ENCODE measurements at places on chromosomes 13 and 19.

GRCh38 chr13:50708461-50708860 is 135.0 kb downstream of the DLEU7 start:
- DNase-seq = peak; percentile 70

DNA sequence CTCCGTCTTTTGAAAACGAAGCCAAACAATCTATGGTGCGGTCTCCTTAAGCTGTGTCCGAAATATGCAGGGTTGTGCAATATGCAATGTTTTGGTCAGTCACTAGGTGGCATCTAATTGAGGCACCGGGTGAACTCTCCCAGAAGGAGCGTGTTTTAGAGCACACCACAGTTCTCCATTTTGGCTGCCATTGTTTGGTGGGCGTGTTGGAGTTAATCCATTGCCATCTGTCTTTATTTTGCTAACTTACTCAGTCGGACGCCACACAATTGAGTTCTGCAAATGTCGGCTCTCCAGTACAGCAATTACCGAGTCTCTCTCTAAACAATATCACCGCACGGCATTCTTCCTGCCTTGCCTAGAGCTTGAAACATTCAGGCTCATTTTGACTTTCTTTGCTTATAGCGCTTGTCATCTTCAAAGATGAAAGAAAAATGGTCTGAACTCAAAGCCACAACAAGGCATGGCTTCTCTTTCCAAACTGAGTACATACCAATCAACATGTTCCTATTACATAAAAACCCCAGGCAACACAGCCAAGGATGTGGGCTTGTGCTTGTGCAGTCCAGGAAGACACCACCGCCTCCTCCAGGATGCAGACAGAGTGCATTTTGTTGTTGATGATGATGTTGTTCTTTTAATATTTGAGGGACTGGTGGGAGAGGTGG is 182.0 kb upstream of the SERP2 start:
- peak; percentile 80 for DNase-seq

DNA sequence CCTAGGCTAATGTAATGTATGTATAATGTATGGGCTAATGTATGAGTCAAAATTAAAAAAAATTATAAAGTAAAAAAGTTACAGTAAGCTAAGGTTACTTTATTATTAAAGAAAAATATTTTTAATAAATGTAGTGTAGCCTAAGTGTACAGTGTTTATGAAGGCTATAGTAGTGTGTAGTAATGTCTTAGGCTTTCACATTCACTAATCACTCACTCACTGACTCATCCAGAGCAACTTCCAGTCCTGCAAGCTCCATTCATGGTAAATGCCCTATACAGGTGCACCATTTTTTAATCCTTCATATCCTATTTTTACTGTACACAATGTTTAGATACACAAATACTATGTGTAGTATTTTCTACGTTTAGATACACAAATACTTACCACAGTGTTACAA is 1.8 kb upstream of the TMEM272 start:
- DNase-seq = no peak

- peak; percentile 54 for DNase-seq
These were observed 21.4 kb downstream of the NUFIP1 start for GRCh38 chr13:44967704-44968433.

- DNase-seq = no peak
These were observed 147.3 kb downstream of the SLC7A1 start for GRCh38 chr13:29448174-29448573.

GRCh38 chr13:111577956-111578605 is 257.6 kb downstream of the TEX29 start:
- DNase-seq = no peak

- peak; percentile 40 for DNase-seq
These were observed 7.9 kb upstream of the PVR start for GRCh38 chr19:44635581-44636438.

DNA sequence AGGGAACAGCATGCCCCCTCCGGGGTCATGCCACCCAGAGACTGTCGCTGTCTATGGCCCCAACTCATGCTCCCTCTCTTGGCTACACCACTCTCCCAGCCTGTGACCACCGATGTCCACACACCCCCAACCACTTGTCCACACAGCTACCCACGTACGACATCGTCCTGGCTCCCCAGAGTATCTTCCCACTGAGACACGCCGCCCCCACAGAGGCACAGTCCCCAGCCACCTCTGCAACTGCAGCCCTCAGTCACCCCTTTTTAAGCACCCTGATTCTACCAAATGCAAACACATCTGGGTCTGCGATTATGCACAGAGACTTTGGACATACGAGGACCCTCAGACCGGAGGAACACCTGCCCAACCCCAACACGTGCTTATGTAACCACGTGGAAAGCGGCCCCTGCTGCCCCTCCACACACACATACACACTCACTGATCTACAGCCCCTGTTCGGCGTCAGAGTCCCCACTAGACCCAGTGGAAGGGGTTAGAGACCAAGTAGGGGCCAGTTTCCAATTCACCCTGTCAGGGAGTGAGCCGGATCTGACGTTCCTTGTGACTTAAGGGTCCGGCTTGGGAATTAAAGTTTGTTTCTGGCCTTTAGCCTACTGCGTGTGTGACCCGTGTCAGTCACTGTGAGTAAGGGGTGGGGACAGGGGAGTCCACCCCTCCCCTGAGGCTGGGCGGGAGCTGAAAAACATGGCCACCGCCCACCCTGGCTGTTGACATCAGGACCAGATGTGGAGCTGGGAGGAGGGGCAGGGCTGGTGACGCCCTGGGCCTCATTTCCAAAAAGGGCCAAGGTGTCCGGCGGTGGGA is 11.9 kb upstream of the AXL start:
- no peak for DNase-seq

GRCh38 chr19:19877724-19878123 is 12.0 kb downstream of the ZNF253 start:
- no peak for DNase-seq

- no peak for DNase-seq
These were observed 10.9 kb upstream of the AKAP11 start for GRCh38 chr13:42260903-42261654.

DNA sequence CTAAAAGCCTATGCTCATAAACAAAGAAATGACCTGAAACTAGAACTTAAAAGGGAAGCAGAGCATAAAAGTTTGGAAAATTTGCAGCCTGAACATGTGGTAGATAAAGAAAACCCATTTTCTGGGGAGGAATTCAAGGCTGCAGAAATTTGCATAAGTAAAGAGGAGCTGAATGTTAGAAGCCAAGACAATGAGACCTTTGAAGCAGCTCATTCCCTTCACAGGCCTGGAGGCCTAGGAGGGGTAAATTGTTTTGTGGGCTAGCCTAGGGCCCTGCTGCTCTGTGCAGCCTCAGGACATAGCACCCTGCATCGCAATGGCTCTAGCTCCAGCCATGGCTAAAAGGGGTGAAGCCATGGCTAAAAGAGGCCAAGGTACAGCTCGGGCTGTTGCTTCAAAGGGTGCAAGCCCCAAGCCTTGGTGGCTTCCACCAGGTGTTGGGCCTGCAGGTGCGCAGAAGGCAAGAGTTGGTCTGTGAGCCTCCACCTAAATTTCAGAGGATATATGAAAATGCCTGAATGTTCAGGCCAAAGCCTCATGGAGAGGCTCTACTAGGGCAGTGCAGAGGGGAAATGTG is 38.3 kb downstream of the ZIC2 start:
- DNase-seq = no peak

DNA sequence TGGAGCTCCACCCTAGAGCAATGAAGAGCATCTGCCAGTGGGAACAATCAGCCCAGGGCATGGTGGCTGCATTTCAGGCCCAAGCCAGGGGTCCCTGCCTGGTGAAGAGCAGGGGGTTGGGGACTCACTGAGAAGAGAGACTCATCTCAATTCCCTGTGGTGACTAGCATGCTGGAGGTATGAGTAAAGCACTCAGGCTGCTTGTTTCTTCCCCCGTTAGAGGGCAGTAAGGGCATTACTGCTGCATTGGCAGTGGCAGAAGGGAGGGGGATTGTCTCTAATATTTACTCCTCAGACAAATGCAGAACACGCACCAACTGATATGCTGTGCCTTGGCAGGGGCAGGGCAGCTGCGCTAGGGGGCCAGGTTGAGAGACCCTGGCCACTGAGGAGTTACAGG is 329.1 kb downstream of the SLITRK5 start:
- peak; percentile 43 for DNase-seq

DNA sequence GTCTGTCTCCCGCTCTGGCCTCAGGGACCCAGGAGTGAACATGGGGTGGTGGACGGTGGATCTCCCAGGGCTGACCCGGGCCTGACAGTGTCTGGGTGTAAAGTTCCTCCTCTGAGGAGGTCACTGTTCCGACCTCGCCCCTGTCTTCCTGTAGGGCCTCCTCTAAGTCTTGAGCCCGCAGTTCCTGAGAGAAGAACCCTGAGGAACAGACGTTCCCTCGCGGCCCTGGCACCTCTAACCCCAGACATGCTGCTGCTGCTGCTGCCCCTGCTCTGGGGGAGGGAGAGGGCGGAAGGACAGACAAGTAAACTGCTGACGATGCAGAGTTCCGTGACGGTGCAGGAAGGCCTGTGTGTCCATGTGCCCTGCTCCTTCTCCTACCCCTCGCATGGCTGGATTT is at the start of gene SIGLEC9:
SIGLEC9 (plus strand) TSS at position 178 of the 400 bp plus-strand sequence; CDS start at position 247, 69 bp downstream.
- no peak for DNase-seq

DNA sequence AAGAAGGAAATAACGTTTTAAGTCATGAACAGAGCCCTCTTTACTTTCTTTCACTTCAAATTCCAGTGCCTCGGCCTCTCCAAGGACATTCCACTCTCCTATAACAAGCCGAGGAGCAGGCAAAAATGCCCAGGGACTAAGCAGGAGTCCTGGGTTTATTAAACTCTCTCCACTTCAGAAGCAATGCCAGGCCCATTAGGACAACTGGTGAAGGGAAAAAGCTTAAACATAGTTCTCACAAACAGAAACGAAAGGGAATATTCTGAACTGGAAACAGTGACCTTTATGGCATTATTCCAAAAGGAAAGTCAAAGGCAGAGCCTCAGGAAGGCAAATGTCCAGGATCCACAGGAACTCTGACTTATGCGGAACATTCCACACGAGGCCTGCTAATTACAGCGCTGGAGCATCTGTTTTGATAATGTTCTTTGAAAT is 30.9 kb upstream of the MED4 start:
- DNase-seq = peak; percentile 64

GRCh38 chr13:98556968-98557631 is 19.8 kb downstream of the STK24 start:
- DNase-seq = peak; percentile 82

GRCh38 chr13:79935121-79935520 is 405.8 kb downstream of the SPRY2 start:
- no peak for DNase-seq

GRCh38 chr13:51235756-51236490 is 13.7 kb downstream of the FAM124A start:
- no peak for DNase-seq

DNA sequence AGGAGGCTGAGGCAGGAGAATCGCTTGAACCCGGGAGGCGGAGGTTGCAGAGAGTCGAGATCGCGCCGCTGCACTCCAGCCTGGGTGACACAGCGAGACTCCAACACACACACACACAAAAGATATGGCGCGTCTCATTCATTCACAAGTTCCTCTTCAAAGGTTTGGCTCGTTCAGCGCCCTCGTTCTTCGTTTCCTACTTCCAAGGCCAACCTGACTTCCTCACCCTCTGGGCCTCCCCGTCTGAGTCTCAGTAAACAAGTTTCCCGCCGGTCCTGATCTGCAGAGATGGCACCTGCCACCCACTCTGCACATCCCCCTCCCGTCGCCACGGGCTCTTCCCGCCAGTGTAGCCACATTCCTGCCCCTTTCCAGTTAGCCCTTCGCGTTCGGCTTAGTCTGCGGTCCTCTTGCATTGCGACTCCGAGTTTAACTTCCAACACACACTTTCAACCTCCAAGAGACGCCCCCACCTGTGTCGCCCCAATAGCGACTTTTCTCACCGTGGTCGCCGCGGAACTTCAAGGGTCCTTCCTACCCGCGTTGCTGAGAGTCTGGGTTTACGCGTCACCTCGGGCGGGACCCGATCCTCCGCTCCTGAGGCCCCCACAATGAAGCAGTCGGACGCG is 1.3 kb upstream of the BSG start:
- peak; percentile 33 for DNase-seq

DNA sequence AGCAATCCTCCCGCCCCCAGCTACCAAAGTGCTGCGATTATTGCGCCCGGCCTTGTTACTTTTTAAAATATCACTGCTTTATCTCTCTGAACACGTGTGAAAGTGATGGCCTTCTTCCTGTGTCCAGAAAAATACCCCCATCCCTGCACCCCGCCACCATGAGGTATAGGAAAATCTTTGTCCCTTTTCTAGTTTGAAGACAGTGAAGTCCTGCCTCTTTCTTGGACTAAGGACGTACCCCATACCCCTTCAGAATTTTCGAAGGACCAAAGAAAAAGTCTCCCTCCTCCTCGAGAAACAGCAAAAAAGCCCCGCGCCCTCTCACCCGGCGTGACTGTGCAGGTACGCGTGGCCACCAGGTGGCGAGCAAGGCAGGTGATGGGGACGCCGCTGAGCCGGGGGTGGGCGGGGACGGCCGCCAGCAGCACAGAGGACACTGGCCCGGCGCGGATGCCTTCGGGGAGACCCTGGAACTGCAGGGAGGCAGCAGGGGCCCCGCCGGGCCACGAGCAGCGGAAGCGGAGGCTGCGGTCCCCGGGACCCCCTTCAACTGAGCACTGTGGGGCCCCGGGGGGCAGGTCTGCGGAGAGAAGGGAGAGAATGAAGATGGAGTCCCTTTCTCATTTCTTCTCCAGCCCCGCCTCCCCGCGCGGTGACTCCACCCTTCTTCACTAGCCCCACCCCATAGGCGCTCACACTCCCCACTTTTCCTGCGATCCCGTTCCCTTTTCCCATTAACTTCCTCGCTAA is 3.2 kb downstream of the VSIG10L start:
- peak; percentile 62 for DNase-seq

DNA sequence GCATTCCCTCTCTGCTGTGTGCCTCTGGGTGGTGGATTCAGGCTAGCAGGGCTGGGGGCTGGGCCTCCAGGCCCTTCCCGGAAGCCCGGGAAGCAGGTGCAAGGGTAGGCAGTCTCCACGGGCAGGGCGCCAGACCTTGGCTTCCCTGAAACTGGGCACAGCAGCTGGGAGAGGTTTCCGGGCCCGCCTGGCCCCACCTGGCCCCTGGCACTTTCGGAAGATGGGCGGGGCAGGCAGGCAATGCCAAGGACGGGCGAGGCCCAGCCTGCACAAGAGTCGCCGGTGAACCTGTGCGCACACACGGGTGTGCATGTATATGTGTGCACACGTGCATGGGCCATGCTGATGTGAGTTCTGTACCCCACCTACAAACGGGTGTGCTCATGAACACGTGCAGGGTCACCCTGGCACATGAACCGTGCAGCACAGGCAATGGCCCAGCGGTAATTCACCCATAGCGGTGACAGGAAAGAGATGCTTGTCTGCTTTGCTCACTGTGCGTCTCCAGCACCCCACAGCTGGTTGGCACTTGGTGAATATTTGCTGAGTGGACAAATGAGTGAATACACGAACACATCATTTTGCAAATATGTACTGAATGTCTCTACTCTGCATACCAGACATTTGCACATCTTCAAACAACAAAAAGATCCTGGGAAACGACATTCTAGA is 15.3 kb downstream of the GADD45B start:
- peak; percentile 95 for DNase-seq

GRCh38 chr13:36559375-36559774 is 114.4 kb upstream of the SERTM1 start:
- DNase-seq = no peak
